CD4-positive, CD25-positive, alpha-beta regulatory T cell (primary cell): ENCODE measurements at places on chromosomes 2 and 18. TPM values are rescaled to one million over a fixed set of nuclear protein-coding genes. Genes with fewer than 3 reads are reported as not detected.

DNA sequence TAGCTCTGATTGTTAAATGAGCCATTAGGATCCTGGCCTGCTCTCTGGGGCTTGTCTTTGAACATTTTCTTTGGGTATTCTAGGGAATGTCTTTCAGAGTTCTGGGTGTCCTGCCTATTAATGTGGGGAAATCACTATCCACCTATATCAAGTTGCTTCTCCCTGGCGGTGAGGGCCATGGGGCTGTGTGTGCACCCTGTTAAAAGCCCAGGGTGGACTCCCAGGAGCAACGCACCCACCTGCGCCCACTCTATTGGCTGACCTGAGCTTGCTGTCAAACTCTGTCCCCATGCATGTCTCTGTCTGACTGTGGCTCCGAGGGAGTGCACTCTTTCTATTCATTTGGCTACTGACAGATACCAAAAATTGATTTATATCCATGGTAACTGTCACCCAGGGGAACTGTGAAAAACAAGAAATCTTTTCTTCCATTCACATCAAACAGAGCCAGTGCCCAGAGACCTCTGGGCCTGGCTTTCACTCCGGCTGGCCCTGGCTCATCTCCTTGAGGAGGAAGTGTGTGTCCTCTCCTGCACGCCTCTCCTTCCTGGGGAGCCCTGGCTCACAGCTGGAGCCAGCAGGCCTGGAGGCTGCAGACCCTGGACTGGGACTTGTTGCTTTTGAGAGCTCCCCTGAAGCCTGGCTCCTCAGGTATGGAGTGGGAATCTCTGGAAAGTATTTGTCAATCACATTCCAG, 10.5 kb upstream of the TOGARAM2 start:
- DNase-seq = no peak

GRCh38 chr2:30393510-30393909, 53.5 kb upstream of the LCLAT1 start:
- no peak for DNase-seq

DNA sequence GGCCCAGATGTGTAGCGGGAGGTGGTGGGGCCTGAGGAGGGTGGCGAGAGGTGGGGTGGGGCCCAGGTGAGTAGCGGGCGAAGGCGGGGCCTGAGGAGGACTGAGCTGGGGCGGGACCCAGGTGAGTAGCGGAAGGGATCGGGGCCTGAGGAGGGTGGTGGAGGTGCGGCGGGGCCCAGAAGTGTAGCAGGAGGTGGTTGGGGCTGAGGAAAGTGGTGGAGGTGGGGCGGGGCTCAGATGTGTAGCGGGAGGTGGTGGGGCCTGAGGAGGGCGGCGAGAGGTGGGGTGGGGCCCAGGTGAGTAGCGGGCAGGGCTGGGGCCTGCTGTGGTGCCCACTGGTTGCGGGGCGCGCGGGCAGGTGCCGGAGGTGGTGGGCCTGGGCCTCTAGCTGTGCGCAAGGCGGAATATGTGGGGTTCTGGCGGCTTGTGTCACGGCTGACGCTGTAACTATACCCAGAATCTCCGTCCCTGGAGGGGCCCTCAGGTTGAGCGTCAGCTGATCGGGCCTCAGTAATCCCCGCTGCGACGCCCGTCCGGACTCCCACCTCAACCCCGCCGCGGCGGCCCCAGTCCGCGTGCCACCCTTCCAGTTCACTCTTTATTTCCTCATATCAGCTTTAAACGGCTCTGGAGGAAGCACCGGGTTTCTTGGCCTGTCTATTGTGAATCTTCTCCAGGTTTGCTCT, 866 bp upstream of the SF3B6 start:
- no peak for DNase-seq

DNA sequence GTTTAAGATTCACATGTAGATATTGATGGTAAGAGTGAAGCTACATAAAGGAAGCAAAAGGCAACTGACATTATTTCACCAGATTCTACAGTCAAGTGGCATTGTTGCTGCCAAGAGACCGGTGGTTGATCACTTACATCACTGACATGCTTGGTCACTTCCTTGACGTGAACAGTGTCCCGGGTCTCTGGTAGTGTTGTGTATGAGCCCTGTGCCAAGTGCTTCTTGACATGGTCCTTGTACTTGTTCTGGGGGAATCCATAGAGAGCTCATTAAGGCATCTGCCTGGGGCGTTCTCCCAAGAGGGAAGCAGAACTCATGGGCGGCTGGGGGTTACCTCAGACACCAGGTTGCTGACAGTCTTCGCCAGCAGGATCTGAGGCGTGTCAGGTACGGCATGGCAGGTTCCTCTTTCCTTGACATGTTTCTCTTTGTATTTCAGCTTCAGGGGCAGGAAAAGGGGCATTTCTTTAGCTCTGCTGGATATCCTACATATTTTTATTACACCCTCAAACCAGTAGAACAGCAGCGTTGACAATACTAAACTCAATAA, 116.2 kb downstream of the RIF1 start:
- no peak for DNase-seq

DNA sequence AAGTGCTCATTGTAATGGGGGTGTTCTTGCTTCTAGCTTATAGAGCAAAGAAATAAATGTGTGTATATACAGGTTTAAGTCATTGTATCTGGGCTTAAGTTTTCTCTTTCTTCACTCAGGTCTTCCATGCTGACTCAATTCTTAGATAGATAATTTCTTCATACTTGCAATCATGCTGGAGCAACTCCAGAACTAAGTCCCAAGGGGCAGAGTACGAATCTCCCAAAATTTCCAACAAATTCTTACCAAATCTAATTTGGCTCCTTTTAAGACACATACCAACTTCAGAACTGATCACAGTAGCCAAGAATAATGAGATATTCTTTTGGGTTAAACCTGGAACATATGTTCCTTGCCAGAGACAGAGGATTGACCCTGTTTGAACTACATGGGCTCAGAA, 4.3 kb upstream of the SPAG16 start:
- no peak for DNase-seq

Gene MALL
- total RNA-seq = 0.27 TPM

GRCh38 chr2:217430916-217431576, 571.2 kb upstream of the TNP1 start:
- no peak for DNase-seq

Gene C2orf15
- total RNA-seq = 2.0 TPM

- DNase-seq = no peak
Observed at GRCh38 chr18:55547705-55548056, 40.3 kb downstream of the TCF4 start.

- DNase-seq = no peak
Observed at GRCh38 chr18:9418047-9418690, 57.1 kb upstream of the RALBP1 start.

Gene NEU2
- not detected for total RNA-seq

DNA sequence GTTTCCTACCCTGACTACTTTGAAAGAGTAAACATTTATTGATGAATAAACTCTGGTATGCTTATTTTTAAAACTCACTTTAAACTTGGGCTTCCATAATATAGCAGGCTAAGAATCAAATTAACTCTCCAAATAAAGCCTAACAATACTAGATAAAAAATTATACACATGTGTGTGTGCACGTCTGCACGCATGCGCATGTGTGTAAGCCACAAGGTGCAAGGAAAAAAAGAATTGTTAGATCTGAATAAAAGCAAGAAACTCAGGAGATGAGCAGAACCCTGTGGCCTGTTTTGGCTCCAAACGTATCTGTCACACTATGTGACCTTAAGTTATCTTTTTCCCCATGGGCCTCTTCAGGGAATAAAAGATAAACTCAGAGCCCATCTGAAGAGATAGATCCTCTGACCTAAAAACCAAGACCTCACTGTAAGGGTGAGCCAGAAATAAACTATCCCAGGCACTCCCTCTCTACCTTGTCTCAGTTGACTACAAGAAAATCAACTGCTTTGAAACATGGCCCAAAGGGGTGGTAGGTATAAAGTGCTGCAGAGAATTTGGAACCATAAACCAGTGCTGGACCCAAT, 6.3 kb downstream of the HDHD2 start:
- no peak for DNase-seq

GRCh38 chr2:147232225-147232669, 612.6 kb upstream of the ACVR2A start:
- DNase-seq = no peak

DNA sequence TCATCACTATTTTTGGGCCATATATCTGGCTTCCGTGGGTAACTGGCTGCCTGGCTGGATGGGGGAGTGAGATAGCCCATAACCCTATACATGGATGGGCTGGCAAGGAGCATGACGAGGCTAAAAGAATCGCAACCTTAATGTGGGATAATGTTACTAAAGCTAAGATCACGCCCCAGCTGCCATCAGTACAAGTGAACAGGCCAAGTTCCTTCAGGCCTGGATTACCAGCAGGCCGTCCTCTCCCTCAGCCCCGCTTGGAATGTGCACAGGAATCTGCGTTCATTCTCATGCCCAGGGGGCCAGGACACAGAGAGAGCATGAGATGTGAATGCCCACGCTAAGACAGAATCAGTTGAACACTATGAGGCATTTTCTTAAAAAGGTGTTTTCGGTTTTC, 34.7 kb downstream of the RMC1 start:
- DNase-seq = no peak

GRCh38 chr2:13560322-13560721, 843.6 kb downstream of the TRIB2 start:
- no peak for DNase-seq

- DNase-seq = no peak
Observed at GRCh38 chr2:24418166-24418841, 58.0 kb upstream of the ITSN2 start.

DNA sequence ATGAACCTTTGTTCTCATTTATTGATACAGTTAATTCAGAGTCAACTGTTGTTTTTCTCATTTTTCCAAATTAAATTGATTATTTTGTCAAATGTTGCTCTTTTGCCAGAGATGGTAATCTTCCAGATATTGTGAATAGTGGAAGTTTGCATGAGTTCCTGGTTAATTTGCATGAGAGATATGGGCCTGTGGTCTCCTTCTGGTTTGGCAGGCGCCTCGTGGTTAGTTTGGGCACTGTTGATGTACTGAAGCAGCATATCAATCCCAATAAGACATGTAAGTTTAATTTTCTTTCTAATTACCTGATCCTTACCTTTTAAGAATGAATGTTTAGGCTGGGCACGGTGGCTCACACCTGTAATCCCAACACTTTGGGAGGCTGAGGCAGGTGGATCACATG, 7.8 kb downstream of the CYP20A1 start:
- no peak for DNase-seq

- DNase-seq = no peak
Observed at GRCh38 chr18:10010611-10011015, 96.8 kb downstream of the VAPA start.

Gene FBXO36
- total RNA-seq = 1.0 TPM

DNA sequence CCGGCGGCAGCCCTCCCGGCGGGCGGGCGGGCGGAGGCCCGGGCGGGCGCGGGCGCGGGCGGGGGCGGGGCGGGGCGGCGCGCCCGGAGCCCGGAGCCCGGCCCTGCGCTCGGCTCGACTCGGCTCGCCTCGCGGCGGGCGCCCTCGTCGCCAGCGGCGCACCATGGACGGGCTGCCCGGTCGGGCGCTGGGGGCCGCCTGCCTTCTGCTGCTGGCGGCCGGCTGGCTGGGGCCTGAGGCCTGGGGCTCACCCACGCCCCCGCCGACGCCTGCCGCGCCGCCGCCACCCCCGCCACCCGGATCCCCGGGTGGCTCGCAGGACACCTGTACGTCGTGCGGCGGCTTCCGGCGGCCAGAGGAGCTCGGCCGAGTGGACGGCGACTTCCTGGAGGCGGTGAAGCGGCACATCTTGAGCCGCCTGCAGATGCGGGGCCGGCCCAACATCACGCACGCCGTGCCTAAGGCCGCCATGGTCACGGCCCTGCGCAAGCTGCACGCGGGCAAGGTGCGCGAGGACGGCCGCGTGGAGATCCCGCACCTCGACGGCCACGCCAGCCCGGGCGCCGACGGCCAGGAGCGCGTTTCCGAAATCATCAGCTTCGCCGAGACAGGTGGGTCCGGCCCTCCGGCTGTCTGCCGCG, at the start of gene INHBB:
Gene INHBB (plus strand): TSS at position 111 of the 641 bp plus-strand sequence. CDS start 53 bp downstream, at position 164.
- DNase-seq = no peak

DNA sequence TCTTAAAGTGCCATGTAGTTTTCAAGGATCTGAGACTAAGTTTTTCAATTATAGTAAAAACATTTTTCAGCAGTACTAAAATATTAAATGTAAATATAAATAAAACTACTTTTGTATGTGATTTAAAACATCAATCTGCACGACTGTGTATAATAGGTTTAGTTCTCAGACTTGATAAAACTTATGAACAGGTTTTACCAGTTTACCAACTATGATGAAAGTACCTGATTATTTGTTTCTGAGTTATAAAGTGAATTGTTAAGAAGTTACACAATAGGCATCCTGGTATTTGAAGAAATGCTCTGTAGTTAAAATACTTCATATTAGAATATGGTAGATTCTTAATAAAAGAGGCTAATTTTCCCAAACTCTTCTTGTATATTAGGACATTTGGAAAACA, 14.8 kb downstream of the RELCH start:
- DNase-seq = no peak

Gene COBLL1
- total RNA-seq = 1.3 TPM

DNA sequence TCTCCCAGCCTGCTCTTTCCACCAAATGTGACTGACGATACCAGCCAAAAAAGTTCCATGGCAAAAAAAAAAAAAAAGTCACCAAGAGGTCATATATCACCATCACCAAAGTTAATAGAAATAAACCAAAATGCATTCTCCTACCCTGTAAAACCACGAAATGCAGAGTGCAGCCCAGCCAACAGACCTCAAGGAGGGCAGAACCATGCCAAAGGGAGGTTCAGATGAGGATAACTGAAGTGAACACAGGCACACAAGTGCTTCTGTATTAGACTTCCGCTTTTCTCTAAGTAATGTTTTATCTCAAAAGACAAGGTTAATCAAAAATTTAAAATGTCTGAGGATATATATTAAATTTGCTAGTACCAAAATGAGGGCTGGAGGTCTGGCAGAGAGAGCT, 5.5 kb downstream of the SERPINE2 start:
- DNase-seq = no peak

Gene RUFY4
- total RNA-seq = 2.1 TPM

Gene FBXO41
- total RNA-seq = 17.4 TPM
